BE2C (cell line): ENCODE measurements at places on chromosomes 5 and 9.
A peak's percentile ranks its signal among the peaks of the same experiment; 100 is the strongest.

DNA sequence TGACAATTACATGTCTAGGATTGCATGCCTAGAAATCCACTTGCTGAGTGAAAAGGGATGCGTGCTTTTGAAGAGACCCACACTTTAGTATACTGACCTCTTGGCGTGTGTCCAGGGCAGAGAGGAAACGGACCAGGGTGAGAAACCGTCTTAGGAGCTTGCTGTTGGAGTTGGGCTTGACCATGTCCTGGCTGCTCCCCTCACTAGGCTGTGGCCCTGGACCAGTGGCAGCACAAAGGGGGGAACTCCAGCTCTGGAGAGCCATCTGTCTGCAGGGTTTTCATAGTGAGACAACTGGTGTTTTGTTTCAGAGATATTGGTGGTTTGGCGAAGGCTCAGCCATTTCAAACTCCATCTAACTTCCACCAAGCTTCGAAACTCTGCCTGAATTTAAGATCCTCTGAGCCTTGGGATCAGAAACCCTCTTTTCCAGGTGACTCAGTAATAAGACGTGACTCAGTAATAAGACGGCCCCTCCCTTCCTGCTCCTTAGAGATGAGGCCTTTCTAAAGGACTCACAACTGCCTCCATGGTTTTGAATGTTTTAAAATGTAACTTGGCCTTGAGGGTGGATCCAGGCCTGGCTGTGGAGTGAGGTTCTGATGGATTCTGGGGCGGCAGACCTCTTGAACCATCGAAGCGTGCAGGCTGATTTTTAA, 165.8 kb downstream of the MELK start:
- DNase-seq, result no peak

DNA sequence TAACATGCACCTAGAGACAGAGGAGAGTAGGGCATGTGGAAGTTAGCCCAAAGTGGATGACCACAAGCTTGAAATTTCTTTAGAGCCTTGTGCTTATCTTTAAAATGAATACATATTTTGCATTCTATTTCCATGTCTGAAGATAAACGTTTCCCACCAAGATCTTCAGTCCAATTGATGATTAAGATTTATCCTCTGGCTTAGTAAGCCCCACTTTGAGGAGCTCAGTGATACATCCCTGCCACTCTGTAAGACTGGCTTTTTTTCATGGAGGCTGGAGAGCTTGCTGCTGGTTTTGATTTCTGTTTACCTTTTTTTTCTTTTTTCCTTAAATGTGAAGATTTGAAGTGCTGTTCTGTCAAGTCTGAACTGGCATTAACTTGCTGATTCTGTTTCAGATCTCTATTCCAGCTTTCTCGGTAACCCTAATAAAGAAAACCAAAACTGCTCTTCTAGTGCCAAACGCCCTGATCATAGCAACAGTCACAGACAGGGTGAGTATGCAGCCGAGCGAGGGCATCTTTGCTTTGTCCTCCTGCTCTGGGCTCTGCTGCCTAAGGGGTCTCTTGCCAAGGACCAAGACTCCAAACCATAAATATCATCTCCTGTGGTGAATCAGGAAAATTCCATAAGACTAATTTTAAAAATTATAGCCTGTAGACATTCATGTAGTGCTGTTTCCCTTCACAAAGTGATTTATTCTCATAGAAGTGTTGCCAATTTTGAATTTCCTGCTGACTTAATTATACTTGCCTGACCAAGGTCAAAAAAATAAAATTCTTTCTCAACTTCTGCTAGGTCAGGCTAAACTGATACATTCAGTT, 54.3 kb downstream of the GRAMD2B start:
- no peak for DNase-seq

DNA sequence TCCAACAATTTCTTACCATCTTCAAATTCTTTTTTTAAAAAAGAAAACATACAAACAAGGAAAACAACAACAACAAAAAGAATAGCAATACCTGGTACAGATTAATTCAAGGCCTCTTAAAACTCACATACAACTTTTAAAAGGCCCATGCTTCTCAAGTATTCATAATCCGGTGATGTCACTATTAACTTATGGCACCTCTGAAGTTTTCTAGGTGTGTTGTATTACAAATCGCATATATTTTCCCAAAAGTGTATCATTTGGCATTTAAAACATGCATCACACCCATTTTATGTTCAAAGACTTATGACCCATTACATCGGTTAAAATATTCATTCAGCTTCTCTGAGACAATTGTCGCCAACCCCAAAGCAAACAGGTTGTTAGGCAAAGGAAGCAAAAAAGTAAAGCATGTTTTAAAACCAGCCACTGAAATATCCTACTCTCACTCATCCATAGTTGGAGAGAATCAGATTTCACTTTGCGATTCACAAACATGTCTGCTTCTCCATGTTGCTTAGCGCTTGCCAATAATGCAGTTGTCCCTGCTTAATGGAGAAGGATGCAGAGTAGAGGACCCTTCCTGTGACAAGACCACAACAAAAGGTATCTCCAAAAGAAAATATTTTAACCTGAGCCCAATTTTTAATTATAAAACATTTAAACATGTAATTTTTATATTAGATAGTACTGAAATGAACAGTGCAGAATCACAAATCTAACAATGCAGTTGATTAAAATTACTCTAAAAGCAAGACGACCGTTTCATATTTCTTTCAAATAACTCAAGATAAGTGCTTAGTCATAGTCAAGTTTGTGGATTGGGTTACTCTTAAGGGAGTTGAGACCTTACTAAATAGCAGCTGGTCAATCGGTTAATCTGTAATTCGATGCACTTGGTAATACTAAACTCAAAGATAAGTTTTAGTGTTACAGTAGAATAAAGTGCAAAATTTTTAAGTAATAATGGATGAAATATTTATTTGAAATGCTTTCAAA, 1.6 kb downstream of the SKP1 start:
- DNase-seq, result no peak

DNA sequence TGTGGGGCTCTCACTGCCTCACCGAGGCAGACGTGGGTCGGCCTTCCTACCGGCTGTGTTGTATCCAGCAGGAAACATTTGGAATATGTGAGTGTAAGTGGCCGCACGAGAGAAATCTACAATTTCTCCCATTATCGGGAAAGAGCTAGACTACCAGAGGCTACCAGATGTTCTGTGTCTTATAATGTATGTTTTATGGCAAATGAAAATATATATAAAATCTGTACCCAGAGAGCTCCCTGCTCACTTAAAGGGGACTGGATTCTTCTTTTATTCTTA, 69.5 kb upstream of the PITX1 start:
- no peak for DNase-seq

GRCh38 chr5:125679522-125679921, 743.7 kb upstream of the GRAMD2B start:
- no peak for DNase-seq

DNA sequence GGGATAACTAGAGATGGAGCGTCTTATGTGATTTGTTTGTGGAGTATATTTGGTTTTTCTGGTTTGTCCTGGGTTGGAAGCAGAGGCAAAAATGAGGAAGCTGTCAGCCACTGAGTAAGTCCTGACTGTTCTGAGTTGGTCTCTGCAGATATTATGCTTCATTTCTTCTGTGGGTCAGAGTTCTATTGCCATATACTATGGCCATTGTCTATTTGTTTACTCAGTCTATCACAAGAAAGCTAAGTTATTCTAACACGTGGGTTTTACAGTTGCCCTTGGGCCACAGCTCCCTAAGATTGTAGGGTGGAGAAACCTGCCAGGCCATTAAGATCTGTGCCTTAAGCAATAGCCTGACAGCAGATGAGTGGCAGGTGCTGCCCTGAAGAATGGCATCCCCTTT, 3.0 kb upstream of the CTSV start:
- no peak for DNase-seq

DNA sequence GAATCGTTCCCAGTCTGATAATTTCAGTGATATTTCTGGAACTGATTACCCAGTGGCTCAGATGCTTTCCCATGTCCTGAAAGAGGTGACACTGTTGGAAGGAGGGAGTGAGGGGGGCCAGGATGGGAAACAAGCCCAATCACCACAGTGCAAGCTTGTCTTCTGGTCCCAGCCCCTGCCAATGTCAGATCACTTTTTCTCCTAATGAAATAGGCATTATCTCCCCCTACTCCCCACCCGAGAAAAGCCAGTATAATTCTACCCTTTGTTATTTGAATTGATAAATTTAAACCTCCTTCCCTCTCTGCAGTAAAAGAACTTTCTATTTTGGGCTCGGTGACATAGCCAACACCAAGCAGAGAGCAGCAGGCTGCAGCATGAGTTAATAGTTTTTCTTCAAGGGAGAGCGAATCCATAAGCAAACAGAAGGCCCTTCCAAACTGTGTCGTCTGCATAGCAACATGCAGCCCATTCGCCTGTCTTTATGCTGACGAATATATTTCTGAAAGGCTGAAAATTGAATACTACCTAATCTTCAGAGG, 14.6 kb upstream of the PPP2CA start:
- DNase-seq, result no peak

GRCh38 chr5:80246995-80247729, 8.7 kb downstream of the SERINC5 start:
- peak; percentile 67 for DNase-seq

GRCh38 chr5:14178671-14179211, 35.6 kb downstream of the TRIO start:
- DNase-seq, result no peak

GRCh38 chr9:137354153-137354844, 52.2 kb upstream of the NRARP start:
- no peak for DNase-seq

- no peak for DNase-seq
Observed at GRCh38 chr5:60779466-60779865, 64.6 kb downstream of the ELOVL7 start.

DNA sequence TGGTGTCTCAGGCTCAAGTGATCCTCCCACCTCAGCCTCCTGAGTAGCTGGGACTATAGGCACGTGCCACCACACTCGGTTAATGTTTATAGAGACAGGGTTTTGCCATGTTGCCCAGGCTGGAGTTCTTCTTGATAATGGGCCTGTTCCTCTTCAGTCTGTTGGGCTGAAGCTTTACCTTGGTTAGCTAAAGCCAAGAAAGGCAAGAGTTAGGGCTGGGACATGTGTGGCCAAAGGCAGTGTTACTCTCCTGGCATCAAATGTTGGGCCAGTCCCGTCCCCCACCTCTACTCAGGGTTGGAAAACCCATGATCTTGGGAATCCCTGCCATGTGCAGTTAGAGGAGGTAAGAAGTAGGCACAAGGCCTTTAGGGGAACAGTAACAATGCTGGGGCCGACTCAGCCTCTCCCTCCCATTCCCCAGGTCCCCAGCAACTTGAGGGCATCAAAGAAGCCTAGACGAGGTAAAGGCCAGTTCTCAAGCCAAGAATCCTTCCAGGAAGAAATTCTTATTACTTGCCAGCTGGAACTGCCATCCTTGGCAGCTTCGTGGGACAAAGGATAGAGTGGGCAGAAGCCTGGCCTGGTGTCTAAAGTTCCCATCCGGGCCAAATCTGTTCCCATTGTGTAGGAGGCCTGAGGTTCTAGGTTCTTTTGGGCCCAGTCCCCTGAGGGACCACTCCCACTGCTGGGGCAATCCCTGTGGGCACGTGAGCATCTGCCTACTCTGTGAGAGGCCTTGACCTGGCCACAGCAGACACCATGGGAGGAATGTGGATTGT, 4.5 kb downstream of the EGR1 start:
- DNase-seq, result peak; percentile 52

DNA sequence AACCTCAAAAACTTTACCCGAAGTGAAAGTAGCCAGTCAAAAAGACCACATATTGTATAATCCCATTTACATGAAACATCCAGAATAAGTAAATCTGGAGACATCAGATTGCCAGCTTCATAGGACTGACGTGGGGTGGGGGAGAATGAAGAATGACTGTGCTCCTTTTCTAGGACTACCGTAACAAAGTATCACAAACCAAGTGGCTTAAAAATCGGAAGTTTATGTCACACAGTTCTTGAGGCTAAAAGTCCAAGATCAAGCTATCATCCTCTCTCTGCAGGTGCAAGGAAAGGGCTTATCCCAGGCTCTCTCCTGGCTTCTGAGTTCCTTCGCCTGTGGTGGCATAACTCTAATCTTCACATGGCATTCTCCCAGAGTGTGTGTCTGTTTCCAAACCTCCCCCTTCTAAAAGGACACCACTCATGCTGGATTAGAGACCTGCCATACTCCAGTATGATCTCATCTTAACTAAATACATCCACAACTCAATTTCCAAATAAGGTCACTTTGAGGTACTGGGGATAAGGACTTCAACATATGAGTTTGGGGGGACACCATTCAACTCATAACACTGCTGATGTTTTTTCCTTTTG, 25.5 kb downstream of the ADAM19 start:
- DNase-seq, result no peak

- DNase-seq, result no peak
Observed at GRCh38 chr5:1488882-1489680, 34.7 kb downstream of the LPCAT1 start.

DNA sequence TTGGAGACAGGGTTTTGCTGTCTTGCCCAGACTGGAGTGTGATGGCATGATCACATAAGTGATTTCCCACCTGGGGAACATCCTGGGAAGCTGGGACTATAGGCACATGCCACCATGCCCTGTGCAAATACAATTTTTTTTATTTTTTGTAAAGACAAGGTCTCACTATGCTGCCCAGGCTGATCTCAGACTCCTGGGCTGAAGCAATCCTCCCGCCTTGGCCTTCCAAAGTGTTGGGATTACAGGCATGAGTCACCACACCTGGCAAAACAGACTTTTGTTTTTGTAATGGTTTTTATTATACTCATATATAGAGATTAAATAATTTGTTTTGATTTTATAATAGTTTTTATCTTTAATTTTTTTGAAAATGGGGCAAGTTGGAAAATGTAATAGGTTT, 14.7 kb downstream of the DNAJC25 start:
- DNase-seq, result no peak

DNA sequence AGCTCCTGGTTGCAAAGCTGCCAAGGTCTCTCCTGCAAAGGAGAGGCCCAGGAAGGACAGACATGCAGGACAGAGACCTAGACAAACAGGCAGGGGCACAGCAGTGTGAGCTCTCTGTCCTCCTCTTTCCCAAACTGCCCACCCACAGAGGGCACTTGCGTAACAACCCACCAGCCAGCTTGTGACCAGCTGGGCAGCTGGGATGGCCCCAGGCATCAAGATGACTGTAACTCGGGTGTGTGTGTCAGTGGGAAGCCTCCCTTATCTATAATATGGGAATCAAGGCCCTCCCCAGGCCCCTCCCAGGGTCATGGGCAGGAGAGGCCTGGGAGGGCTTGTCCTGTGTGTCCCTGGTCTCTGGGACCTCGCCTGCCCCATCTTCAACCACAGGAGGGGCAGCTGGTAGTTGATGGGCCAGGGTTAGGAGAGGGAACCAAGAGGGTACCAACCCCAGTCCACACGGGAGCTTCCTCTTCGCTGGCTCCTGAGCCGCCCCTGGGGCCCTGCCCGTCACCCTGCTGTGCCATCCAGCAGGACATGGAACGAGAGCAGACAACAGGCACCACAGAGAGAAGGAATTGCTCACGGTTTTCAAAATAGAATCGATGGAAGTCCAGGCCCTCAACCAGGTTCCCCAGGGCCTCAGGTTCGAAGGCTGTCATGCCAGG, 37.9 kb downstream of the SLC6A7 start:
- peak; percentile 50 for DNase-seq

DNA sequence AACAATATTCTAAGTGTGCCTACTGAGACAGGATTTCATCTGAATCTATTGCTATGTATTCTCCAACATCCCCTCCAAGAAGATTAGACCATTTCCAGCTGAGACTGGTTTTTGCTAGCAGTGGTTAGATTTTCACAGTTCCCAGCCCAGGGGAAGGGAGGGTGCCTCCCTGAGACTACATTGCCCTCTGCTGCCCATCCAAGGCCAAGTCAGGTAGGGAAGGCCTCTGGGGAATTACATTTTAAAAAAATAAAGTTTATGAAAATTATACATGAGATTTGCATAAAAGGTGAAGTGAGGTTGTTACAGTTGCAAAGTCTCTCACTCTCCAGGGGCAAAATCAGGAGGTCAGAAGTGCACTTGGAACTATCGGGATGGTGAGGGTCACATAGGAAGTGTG, 28.0 kb upstream of the SYK start:
- DNase-seq, result peak; percentile 16

- DNase-seq, result no peak
Observed at GRCh38 chr9:29575219-29575618, 2001.9 kb upstream of the C9orf72 start.
